ENCODE measurements at places on chromosomes 1 and 21.

GRCh38 chr1:69506311-69506710 is 61.4 kb upstream of the LRRC7 start:
- DNase-seq: no peak

DNA sequence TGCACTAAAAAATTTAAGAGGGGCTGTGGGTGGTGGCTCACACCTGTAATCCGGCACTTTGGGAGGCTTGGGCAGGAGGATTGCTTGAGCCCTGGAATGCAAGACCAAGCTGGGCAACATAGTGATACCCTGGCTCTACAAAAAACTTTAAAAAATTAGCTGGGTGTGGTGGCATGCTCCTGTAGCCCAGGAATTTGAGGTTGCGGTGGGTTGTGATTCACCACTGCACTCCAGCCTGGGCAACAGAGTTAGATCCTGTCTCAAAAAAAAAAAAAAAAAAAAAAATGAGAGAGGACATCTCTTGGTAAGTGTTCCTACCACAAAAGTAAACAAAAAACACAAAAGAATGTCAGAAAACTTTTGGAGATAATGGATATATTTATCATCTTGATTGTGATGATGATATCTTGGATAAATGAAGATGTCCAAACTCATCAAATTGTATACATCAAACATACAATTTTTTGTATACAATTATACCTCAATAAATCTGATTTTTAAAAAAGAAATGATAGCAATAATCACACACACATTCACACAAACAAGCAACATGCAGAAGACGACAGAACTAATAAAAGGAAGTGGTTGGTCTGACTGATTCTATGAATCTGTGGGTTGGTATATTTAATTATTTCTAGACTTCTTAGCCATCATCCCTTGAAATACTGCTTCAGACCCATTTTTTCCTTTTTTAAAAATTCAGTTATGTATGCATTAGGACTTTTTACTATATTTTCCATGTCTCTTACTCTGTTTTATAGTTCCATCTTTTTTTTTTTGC is 465.9 kb downstream of the PLA2G4A start:
- no peak for DNase-seq

DNA sequence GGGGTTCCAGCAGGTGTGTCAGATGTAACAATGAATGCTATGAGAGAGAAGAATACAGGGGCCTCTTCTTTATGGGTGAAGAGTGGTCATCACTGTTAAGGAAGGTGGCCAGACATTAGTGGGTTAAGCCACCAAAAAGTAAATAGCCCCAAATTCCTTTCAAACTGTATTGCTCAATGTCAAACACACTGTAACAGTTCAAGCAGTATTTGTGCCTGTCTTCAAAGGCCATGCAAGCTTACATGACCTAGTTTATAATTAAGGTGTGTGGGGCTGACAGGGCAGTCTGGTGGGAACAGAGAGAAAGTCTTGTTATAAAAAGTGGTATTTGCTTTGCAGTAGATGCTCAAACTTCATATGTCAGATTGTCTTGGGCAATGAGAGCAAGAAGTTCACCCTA is 18.5 kb downstream of the CHIT1 start:
- no peak for DNase-seq

DNA sequence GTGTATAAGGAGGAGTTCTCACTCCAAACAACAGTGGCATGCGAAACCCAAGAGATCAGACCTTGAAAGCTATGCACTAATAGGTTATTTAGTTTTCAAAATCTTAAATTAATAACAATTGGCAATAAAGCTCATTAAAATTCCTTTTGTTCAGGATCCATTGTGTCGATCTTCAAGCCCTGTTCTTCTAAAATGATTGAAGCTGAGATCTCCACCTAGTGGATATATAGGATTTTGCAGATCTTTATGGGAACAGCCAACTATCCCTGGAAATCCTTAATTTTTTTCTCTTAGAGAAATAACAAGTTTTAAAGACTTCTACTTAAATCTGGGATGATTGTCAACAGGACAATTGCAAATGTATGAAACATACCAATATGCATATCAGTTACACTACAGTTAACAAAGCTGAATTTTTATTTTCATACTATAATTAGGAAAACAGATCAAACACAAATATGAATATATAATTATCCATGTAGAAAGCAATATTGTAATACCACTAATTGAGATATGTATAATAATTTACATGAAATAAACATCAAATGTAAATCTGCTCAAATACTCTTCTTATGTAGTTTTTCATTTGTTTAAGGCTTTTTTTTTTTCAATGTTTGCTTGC is 43.3 kb downstream of the LRRC53 start:
- no peak for DNase-seq

GRCh38 chr1:119327094-119327449 is 41.5 kb upstream of the HAO2 start:
- no peak for DNase-seq

- DNase-seq: no peak
Observed at GRCh38 chr1:1612104-1612400, 3.2 kb upstream of the MIB2 start.

GRCh38 chr1:245207056-245207638 is 52.4 kb downstream of the KIF26B start:
- no peak for DNase-seq

DNA sequence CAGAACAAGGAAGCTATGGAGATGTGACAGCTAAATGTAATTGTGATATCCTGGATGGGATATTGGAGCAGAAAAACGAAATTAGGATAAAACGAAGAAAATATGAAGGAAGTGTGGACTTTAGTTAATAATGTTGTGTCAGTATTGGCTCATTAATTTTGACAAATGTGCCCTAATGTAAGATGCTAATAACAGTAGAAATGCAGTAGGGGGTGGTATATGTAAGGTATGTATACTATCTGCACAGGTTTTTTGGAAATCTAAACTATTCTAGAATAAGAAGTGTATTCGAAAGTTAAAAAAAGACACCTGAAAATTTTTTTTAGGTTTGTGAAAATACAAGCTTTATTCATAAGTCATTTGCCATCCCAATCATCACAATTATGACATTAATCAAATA is 421.4 kb upstream of the B3GALT2 start:
- DNase-seq: no peak

DNA sequence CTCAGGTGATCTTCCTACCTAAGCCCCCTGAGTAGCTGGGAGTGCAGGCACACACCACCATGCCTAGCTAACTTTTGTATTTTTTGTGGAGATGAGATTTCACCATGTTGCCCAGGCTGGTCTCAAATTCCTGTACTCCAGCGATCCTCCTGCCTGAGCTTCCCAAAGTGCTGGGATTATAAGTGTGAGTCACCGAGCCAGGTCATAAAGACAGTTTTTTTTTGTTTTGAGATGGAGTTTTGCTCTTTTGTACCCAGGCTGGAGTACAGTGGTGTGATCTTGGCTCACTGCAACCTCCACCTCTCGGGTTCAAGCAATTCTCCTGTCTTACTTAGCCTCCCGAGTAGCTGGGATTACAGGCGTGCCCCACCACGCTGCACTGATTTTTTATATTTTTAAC is 42.1 kb downstream of the KIF1B start:
- no peak for DNase-seq

GRCh38 chr1:206608108-206608698 is 4.1 kb downstream of the EIF2D start:
- no peak for DNase-seq

- DNase-seq: no peak
Observed at GRCh38 chr1:224718470-224719053, 102.4 kb downstream of the CNIH3 start.

DNA sequence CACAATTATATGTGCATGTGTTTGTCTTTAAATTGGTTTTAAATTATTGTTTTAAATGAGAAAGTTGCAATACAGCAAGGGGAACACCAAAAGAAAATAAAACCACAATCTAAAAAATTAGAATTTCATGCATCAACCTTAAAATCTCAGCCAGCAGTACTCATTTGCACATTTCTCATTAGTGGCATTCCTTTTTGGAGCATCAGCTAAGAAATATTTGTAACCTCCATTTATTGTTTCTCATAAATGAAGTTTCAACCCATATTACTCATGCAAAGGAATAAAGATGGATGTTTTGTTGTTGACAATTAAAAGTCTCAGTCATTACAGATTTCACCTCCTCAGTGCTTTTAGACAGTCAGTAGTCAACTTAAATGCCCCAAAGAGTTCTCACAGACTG is 160.1 kb downstream of the TBX15 start:
- DNase-seq: no peak

GRCh38 chr1:8104278-8105236 is 78.4 kb upstream of the ERRFI1 start:
- DNase-seq: no peak

DNA sequence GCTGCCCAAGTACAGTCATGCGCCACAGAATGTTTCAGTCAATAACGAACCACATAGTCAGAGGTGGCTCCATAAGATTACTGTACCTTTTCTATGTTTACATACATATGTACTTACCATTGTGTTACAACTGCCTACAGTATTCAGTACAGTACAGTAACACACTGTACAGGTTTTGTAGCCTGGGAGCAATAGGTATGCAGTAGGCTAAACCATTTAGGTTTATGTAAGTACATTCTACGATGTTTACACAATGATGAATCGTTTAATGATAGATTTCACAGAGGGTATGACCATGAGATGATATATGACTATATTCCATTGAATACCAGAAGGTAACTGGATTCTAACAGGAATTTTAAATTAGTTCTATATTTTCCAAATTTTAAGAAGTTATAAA is 10.5 kb downstream of the YY1AP1 start:
- no peak for DNase-seq

- no peak for DNase-seq
Observed at GRCh38 chr1:214066190-214066589, 78.4 kb downstream of the PROX1 start.

- DNase-seq: no peak
Observed at GRCh38 chr21:39087238-39088030, 95.8 kb downstream of the PSMG1 start.

- no peak for DNase-seq
Observed at GRCh38 chr21:43627527-43627926, 31.8 kb downstream of the HSF2BP start.

DNA sequence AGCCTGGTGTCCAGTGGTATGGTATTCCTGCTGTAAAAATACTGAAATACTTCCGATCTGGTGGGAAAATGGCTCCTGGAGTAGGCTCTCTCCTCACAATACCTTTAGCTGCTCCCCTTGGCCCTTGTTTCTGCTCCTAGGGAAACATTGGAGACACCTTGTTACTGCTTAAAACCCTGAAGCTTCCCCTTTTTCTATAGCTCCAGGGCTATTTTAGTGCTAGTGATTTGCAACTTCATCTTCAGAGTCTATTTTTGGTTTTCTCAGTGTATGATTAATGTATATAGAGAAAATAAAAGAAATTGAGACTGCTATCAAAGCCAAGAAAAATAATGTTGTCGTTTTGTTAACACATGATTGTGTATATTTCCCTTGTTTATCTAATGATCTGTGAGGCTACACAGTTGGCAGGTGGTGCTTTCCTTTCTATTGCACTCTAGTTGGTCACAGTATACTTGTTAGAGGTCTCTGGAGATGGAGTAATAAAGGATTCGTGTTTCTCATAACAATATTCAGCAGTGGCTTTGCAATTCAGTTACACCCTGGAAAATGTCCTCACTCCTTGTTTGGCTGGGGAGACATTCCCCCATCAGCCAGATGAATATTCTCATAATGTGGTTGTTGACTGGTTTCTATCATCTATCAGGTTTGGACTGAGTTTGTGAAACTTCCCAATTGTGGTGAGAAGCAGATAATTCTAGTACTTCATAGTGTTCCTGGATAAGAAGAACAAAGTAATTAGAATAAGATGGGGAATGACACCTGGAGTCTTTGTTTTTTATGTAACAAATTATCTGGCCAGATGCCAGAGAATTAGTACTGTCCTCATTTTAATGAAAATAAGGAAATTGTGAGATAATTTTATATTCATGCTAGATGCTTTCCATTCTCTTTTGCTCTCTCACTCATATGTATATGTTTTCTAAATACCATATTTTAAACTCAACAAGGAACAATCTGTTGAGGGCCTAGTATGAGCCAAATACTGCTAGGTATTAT is 44.8 kb upstream of the CACYBP start:
- no peak for DNase-seq

- no peak for DNase-seq
Observed at GRCh38 chr1:81999364-81999763, 198.6 kb downstream of the ADGRL2 start.

DNA sequence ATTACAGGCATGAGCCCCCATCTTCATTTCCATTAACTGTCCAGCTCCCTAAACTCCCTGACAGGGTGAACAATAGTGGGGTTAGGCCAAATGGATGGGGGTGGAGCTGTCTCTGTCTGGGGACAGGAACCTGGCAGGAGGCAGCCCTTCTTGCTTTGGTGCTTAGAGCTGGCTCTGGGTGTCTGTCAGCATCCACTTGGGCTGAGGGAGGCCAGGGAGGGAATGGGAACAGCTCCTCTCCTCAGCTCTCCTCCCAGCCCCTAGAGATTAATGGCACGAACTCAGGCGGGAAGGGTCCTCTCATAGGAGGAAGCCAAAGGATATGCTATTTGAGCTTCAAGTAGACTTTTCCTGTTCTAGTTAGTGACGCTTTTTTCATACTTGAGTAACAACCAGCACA is 11.1 kb upstream of the ETV3L start:
- no peak for DNase-seq

GRCh38 chr1:41378999-41379737 is 17.9 kb downstream of the FOXO6 start:
- DNase-seq: no peak

GRCh38 chr1:64864018-64864940 is 102.1 kb downstream of the JAK1 start:
- DNase-seq: no peak

DNA sequence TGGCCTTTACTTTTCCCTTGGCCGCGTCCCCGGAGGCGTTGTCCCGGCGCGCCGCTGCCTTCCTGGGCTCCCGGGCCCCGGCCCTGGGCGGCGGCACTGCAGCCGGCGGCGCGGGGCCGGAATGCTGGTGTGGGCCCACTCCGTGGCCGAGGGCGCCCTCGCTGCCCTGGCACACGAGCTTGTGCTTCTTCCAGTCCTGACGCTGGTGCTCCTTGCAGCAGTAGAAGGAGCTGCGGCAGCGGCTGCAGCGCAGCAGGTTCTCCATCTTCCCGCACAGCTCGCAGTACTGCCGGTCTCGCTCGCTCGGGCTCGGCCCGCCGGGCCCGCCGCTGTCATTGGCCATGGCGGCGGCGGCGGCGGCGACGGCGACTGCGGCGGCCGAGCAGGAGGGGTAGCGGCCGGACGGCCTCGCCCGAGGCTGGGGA is 529 bp downstream of the EGLN1 start:
- DNase-seq: no peak

GRCh38 chr1:219149009-219149577 is 24.6 kb upstream of the LYPLAL1 start:
- DNase-seq: no peak

GRCh38 chr21:42595283-42596187 is 57.9 kb upstream of the PDE9A start:
- DNase-seq: no peak

- no peak for DNase-seq
Observed at GRCh38 chr1:198465201-198466144, 75.0 kb downstream of the ATP6V1G3 start.

DNA sequence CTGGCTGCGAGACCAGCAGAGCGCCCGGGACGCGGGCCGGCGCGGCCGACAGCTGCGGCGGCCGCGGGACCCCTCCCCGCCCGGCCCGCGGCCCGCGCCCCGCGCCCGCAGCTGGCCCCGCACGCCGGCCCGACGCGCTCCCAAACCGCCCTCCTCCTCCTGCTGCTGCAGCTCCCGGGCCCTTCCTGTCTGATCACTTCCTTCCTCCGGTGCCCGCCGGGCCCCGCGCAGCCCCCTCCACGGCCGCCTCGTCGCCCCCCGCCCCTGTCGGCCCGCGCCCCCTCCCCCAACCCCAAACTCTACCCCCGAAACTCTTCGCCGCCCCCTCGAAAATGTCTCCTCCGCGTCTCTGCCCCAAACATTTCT is 594 bp downstream of the LUZP1 start:
- DNase-seq: peak; percentile 57

- no peak for DNase-seq
Observed at GRCh38 chr1:2431103-2431502, 18.7 kb upstream of the PEX10 start.
